ENCODE measurements at places on chromosomes 16 and 17.

DNA sequence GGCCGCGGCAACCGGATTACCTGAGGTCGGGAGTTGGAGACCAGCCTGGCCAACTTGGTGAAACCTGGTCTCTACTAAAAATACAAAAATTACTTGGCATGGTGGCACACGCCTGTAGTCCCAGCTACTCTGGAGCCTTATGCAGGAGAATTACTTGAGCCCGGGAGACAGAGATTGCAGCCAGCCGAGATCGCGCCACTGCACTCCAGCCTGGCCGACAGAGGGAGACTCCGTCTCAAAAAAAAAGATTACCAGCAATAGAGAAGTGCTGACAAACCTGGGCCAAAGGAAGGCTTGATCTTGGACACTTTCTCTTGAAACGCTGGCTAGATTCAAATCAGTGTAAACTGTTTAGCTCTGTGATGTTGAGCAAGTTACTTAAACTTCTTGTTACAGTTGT is 4.3 kb downstream of the MT1H start:
- DNase-seq = peak; percentile 30

DNA sequence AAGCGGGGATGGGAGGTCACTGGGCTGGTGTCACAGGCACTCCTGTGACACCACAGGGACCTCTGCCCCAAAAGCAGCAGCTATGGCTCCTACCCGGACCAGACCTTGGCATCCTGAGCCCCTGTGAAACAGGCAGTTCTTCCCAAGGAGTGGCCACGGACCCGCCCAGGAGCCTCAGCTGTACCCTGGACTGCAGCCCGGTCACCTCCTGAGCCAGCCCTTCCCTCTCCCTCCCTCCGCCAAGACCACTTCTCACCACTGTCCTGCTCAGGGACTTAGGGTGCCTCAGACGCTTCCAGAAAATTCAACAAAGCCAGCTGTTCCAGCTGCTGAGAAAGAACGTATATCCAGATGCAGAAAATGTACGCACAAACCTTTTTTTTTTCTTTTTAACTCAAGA is 13.9 kb upstream of the NCBP3 start:
- no peak for DNase-seq

DNA sequence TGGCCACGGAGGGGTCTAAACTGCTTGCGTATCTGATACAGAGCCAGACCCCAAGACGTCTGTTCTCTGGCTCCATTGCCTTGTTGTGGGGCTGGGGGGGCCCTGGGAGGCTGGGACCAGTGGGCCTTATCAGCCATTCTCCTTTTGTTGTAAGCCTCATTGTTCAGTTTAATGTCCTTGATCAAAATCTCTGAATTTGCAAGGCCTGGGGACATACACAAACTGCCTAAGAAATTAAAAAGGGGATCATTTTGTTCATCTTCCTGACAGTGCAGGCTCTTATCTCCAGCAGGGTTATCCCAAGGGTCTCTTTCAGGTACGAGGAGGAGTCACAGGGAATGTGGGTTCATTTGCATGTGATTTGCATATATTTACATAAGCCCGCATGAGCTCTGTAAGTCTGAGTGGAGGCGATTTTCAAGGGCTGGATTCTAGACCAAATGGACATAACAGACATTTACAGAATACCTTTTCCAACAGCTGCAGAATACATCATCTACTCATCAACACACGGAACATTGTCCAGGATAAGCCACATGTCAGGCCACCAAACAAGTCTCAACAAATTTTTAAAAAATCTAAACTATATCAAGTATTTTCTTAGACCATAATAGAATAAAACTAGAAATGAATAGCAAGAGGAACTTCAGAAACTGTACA is 269.8 kb downstream of the RBFOX1 start:
- DNase-seq = no peak

DNA sequence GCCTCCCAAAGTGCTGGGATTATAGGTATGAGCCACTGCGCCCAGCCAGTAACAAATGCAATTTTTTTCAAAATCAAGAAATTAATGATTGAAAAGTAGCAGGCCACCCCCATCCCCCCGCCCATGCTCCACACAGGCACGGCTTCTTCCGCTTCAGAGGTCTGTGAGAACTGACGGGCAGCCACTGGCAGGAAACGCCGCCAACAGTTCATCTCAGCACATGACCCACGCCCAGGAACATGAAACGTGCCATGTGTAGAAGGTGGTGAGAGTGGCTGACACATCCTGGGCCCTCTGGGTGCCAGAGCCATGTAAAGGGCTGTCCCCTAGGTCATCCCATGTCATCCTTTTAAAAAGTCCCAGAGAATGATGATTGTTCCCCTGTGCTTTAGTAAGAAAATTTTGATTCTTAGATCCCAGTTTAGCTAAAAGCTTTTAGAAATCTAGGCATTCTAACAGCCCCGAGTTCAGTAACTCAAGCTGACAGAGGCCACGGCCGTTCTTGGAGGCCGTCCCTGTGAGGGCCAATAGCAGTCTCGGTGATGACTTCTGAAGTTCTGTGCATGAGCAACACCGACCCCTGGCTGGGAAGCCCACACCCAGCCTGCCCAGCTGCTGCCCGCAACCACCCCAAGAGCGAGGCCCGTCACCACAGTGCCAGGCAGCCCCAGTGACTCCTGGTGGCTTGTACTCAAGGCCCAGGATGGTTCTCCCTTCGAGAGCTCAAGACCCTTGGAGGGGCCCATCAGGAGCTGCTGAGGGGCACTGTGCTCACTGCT is 52.1 kb downstream of the KLHDC4 start:
- DNase-seq = peak; percentile 75

DNA sequence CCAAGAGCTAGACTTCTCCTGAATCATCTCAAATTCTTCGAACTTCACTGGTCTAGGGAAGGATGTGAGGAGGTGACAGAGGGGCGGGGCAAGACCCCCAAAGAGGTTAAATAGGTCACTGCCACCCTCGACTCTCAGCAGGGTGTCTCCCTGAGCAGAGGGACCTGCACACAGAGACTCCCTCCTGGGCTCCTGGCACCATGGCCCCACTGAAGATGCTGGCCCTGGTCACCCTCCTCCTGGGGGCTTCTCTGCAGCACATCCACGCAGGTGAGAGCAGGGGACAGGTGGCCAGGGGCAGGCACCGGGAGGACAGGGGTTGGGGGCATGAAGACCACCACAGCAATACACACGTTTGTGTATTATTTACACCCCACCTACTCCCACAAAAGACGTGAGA is 9.2 kb downstream of the CCL17 start:
- DNase-seq = no peak

GRCh38 chr16:63447121-63447520 is 1410.9 kb upstream of the CDH8 start:
- no peak for DNase-seq

DNA sequence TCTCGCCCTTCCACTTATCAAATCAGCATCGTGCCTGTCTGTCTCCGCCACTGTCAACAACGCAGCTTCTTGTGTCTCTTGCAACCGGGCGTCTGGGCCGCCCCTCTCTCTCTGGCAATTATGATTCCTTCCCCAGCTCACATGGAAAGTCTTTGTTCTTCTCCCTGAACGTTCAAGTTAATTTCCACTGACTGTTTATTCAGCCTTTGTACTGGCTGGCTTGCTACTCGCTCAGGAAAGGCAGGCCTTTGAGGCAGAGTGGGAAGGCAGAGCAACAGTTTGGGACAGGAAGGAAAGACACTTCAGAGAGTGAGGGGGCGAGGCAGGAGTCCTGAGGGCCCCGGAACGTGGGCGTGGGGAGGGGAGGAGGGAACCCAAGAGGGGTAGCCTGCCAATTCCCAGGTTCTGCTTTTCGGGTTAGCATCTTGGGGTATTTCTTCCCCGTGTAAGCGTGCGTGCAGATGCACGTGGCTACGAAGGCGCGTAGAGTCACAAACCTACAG is 50.8 kb downstream of the AKAP1 start:
- no peak for DNase-seq

DNA sequence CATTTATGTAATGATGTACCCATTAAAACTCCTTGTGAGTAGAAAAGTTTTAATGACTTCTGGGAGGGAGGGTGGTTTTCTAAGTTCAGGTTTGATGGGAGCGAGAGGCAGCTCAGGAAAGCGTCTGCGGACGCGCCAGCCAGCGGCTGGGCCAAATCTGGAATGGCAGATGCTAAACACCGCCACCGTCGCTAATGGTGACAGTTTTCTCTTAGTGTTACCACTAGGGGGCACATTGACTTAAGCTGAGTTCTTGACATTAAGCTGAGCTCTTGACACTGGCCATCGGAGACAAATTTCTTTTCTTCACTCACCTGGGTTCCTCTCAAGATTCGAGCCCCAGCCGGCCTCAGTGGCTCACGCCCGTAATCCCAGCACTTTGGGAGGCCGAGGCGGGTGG is 6.7 kb downstream of the TRPV1 start:
- peak; percentile 7 for DNase-seq

GRCh38 chr16:84741340-84741830 is 41.6 kb downstream of the USP10 start:
- DNase-seq = no peak

DNA sequence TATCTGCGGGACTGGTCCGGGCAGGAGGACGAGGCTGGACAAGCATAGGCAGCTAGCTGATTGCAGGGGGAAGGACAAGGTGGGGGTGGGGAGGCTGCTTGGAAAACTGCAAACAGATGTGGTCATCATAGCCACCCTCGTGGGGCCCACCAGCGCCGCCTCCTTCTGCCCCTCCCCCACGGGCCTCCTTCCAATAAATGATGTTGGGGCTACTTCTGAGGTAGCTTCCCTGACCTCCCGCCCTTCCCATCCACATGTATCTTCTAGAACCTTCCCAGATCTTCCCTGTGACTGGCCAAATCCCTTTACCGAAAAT is 12.3 kb upstream of the CDC42EP4 start:
- no peak for DNase-seq

GRCh38 chr16:25613931-25614330 is 77.8 kb upstream of the HS3ST4 start:
- no peak for DNase-seq

- DNase-seq = peak; percentile 61
Observed at GRCh38 chr17:83079352-83079747, at the start of gene METRNL. TSS of gene METRNL (plus strand) at chr17:83079609. CDS start at chr17:83079816, 207 bp downstream.

DNA sequence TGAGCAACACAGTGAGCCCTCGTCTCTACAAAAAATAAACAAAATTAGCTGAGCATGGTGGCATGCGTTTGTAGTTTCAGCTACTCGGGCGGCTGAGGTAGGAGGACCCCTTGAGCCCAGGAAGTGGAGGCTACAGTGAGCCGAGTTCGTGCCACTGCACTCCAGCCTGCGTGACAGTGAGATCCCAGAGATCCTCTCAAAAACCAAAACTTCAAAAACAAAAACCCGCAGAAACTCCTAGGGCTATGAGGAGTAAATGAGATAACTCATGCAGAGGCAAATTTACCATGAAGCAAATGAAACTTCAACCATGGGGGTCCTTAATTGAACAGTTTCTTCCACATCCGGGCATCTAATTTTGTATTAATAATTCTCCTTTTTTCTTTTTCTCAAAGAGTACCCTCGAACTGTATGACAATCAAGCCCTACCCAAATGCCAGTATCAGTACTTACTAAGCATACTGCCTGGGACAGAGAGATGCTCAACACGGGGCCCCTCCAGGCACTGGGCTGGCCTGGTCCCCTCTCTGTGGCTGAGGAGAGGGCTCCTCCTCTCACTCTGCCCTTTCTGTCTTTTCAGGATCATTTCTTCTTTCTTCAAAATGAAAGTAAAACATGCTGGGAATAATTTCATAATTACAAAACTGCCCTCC is 789 bp upstream of the PIPOX start:
- no peak for DNase-seq

GRCh38 chr16:72537664-72538063 is 365.7 kb upstream of the PMFBP1 start:
- no peak for DNase-seq

GRCh38 chr16:50238868-50239301 is 27.5 kb upstream of the ADCY7 start:
- no peak for DNase-seq

- DNase-seq = no peak
Observed at GRCh38 chr17:4146641-4147040, 3.6 kb downstream of the CYB5D2 start.

GRCh38 chr17:27477050-27477888 is 21.0 kb downstream of the KSR1 start:
- no peak for DNase-seq

GRCh38 chr17:48542698-48543106 is 2.2 kb downstream of the HOXB2 start:
- DNase-seq = no peak

- DNase-seq = no peak
Observed at GRCh38 chr17:74373838-74374606, 6.7 kb downstream of the GPR142 start.

GRCh38 chr17:42508426-42509165 is 27.4 kb upstream of the NAGLU start:
- no peak for DNase-seq

- peak; percentile 64 for DNase-seq
Observed at GRCh38 chr16:27449434-27450195, 47.6 kb downstream of the IL21R start.

DNA sequence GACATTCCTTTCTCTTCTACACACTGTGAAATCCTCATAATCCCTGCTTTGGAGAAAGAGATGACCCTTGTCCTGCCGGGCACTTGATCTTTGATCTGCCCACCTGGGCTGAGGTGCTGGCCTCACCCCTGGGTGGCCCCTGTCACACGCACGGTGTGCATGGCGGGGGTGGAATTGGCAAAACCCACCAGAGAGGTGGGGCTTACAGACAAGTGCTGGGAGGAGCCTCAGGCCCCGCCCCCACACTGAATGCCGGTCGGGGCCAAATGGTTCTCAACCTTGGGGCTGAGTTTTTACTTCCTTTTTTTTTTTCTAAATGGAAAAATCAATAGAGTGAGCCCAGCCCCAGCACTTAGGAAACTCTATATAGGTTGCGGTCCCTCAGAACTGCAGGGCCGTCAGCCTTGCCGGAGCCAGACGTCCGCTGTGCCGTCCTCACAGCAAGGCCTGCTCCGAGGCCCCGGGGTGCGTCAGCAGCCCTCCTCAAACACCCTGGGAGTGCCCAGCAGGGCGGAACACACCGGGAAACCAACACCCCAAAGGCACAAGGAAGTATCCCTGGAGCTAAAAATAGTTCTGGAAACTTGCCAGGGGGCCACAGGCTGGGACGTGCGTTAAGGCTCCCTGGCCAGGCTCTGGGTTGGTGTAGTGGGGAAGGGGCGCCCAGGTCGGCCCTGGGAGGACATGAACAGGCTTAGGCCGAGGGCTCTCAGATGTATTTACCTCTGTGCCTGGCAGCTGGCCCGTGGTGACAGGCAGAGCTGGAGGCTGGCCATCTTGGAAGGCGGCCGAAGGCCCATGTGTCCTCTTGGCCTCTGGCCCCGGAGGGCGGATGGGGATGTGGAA is 11.0 kb downstream of the GPRC5C start:
- peak; percentile 33 for DNase-seq

DNA sequence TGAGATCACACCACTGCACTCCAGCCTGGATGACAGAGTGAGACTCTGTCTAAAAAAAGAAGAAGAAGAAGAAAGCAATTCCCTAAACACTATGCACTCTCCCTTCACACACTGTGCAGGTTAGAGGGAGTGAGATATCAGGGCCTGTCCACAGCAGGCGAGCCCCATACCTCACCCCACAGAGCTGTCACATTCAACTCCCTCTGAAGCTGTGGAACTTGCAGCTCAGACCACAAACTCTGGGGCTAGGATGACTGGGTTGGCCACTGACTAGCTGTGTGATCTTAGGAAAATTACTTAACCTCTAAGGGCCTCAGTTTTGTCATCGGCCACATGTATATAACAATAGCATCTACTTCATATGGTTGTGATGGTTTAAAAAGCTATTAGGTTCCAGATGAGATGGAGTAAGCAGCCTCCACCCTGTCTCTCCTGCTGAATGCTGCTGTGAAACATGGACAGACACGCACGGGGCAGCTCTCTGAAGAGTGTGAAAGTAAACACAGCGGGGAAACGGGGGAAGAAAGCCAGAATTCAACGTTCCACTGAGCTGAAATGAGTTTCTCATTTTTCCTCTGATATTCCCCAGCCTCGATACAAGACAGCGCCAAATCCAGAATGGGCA is 13.6 kb upstream of the PYY start:
- DNase-seq = no peak

- no peak for DNase-seq
Observed at GRCh38 chr17:3603119-3603869, 5.9 kb downstream of the TRPV1 start.
